ENCODE measurements at places on chromosomes 13 and 19.

- DNase-seq = no peak
Observed at GRCh38 chr13:111537843-111538499, 217.5 kb downstream of the TEX29 start.

DNA sequence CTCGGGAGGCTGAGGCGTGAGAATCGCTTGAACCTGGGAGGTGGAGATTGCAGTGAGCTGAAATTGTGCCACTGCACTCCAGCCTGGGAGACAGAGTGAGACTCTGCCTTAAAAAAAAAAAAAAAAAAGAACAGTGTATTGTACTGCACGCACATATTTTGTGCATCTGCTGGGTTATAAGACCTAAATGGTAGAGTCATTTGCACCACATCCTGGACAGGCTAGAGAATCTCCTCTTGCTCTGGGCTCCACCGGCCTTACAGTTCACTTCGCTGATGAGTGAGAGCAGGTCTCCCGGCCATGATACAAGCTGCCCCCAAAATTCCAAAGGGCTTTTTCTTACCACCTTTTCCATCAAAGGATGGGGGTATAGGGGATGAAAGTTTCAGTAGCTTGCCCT lies 7.2 kb upstream of the SAE1 start:
- no peak for DNase-seq

DNA sequence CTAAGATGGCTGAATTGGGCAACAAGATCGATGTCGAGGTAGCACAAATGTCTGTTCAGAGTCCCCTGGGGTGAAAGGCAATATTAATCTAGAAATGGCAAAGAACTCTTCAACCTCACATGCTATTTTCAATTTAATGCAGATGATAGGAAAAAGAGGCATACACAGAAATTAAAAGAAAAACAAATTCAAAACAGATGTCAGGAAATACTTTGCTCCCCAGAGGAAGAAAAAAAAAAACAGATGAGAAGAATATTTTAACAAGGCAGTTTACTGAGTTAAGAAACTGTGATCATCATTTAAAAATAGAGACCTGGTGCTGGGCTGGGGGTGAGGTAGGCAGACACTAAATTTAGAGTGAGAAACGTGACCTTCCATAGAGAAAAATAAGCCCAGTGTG lies 421.9 kb upstream of the ARGLU1 start:
- no peak for DNase-seq

DNA sequence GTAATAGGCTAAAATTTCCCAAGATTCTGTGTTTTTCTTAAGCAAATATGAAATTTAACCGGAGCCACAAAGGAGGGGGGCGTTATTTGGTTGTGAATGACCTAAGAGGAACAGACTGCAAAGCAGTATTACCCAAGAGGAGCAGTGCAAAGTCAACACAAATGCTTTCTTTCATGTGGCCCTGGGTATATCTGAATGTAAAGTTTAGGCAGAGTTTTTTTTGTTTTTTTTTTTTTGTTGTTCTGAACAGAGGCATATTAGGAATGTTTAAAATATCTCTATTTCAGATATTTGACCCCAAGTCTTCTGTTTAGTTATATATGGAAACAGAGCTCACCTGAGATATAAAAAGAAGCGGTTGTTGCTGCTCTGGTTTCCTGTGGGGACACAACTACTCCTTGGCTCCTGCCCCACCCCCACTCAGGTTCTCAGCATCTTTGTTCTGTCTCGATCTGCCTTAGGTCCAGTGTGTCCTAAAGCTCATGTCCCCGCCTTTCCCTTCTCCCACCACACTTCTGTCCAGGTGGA lies 220.7 kb downstream of the RFC3 start:
- no peak for DNase-seq

DNA sequence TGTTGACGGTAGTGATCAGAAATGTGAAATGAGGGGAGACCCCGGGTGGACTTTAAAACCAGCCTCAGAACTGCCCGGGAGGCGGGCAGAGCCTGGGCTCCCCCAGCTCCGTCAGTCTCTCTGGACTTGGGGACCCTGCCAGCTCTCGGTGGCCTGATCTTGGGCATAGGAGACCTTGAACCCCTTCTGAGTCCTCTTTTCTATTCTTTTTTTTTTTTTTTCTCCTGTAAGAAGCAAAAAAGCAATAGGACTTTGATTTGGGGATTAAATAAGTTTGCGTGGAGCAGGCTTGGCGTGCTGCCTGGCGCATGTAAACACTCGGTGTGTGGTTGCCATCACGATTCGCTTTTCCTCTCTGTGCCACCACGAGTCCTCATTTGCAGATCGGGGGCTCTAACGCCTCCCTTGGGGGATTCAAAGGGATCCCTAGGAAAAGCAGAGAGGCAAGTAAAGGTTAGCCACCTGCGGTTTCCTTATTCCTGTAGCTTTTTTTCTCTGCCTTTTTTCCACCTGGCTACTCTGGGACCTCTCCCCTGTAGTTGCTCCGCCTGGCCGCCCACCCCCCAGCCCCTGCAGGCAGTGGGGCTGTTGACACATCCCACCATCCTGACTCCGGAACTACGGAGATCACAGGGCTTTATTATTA lies 1.3 kb downstream of the SAFB start:
- DNase-seq = no peak

DNA sequence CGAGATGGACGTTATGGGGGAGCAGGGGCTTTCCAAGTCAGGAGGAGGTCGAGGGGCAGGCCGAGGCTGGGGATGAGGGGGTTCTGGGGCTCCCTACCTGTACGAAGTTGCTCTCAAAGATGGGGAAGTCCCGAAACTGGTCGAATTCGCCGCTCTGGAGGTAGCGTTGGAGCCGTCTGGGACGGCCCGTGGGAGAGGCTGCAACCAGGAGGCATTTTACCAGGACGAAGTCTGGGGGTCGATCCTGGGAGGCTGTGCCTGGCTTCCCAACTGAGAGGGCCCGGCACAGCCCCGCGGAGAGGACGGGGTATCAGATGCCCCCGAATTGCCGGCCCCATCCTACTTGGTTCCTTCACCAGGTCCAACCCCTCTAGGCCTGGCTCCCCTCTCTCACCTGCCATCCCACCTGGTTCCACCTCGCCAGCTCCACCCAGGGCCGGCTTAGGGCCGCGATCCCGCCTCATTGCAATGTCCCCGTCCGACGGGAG lies 527 bp upstream of the EMC10 start:
- DNase-seq = no peak

- no peak for DNase-seq
Observed at GRCh38 chr19:50659318-50660087, 10.3 kb downstream of the C19orf81 start.

DNA sequence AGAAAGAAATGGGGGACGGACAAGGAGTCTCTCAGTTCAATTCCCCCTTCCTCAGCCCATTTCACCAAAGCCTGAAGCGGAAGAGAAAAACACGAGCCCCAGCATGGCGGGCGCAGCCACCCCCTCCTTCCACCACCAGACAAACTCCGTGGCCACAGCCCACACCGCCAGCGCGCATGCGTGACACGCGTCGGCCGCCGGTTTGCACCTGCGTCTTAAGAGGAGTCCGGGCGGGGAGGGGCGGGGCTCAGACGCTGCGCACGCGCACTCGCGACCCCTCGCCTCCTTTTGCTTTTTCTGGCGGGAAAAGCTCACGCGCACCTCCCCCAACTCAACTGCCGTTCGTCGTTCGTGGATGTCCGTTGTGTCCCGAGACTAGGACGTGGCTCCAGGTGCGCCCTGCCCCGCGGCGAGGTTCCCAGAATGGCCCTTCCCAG lies at the start of gene KASH5:
TSS of gene KASH5 (plus strand) at position 314 of the 437 bp plus-strand sequence. CDS start 2,635 bp downstream, outside the sequence.
- no peak for DNase-seq

All from left renal cortex interstitium (tissue), 4 donors.